Transverse colon (tissue), 4 donors: ENCODE measurements at places on chromosomes 7 and 10.

DNA sequence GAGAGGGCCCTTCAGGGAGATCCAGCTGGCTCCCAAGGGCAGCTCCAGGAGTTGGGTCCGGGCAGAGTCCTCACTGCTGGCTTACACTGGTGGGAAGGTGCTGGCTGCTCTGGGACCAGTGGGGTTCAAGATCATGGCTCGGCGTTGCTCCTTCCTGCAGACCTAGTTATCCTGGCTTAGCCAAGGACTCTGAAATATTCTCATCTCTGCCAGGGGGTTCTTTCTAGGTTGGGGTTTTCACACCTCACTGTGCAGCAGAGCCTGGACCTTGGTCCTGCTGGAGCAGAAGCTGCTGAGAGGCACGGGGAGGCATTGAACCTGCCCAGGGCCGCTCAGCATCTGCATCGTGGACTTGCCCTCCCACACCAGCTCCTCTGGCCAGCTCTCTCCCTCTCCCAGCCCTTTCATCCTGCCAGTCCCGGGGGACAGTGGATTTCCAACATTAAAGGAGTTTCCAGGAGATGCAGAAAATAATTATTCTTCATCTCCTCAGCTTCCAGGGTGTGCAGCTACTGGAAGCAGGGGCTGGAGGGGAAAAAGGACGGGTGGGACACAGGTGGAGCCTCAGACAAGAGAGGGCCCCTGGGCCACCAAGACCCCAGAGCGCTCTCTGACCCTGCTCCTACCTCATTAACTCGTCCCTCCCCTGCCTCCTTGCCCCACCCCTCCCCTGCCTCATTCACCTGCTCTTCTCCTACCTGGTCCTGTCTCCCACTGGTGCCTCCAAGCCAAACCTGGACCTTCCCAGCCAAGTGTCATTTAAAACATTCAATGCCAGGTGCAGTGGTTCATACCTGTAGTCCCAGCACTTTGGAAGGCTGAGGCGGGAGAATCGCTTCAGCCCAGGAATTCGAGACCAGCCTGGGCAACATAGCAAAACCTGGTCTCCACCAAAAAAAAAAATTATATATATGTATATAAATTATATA is 42.5 kb downstream of the JAKMIP3 start:
- DNase-seq: no peak

- no peak for DNase-seq
Measured at GRCh38 chr7:151735186-151735850, 141.6 kb downstream of the PRKAG2 start.

GRCh38 chr7:150668472-150668911 is 17.0 kb upstream of the GIMAP2 start:
- DNase-seq: no peak

DNA sequence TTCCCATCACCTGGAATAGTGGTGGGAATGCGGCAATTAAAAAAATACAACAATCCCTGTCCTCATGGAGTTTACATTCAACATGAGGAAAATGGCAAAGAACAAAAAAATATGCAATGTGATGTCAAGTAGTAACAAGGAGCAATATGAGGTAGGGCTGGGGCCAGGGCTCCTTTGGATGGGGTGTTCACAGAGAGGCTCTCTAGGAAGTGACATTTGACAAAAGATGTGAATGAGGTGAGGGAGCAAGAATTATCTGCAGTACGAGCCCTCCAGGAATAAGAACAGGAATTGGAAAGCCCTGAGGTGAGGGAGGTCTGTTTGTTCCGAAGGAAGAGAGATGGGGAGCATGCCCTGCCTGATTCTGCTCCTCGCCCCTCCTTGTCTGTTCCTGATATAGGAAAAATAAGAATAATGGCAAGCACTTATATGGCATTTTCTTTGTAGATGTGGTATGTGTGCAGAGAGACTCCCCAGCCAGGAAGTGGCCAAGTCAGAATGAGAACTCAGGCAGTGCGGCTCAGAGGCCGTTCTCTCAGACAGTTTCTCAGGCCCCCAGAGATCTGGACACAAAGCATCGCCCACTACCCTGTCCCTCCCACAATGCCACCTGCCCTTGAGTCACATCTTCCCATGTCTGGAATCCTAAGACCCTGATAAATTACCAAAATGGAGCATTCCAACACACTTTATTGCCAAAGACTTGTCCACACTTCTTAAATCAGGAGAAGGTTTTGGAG is 105.6 kb downstream of the APBB1IP start:
- no peak for DNase-seq

GRCh38 chr10:132305654-132306342 is 2.0 kb downstream of the STK32C start:
- no peak for DNase-seq

GRCh38 chr7:155191901-155192478 is 105.7 kb upstream of the INSIG1 start:
- no peak for DNase-seq

GRCh38 chr10:101839416-101840063 is 4.1 kb downstream of the KCNIP2 start:
- peak; percentile 68 for DNase-seq

DNA sequence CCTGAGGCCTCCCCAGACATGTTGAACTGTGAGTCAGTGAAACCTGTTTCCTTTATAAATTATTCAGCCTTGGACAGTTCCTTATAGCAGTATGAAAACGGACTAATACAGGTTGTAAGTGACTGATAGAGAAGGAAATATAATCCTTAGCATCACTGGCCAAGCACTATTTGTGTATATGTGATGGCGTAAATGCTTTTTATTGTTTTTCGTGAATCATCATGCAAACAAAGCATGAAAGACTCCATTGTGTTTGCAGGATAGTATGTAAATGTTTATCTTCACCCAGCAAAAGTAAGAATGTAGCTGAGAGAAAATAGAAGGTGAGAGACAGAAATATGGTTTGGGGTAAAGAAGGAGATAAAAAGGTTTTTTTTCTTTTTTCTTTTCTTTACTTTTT is 92.5 kb upstream of the LRGUK start:
- DNase-seq: no peak

GRCh38 chr10:86252079-86252478 is 114.5 kb downstream of the GRID1 start:
- DNase-seq: no peak

GRCh38 chr10:57247271-57247670 is 886.2 kb upstream of the ZWINT start:
- DNase-seq: no peak

DNA sequence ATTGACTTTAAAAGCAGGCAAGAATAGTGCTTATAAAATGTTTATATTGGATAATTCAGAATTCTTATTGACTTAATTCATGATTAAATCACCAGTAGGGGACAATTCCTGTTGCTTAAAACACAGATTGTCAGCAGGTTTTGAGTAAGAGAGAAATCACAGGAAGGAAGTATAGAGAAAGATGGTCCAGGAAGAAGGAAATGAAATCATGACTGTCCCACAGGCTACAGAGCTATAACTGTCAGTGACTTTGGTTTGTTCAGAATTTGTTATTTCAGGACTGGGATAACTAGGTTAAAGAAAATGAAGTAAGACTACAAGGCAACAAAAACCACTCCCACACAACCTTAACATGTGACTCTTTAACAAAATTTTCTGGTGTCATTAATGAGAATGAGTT is 6.8 kb downstream of the GNGT1 start:
- DNase-seq: no peak

DNA sequence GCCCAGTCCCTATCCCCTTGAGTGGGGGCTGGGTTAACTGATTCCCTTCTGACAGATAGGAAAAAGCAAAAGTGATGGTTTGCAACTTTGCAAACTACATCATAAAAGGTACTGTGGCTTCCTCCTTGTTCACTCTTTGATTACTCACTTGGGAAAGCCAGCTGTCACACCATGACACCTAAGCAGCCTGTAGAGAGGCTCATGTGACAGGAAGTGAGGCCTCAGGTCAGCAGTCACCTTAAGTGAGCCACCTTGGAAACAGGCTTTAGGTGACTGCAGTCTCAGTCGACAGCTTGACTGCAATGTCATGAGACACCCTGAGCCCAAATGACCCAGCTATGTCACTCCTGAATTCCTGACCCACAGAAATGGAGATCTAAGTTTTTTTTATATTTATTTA is 4.3 kb upstream of the CHCHD2 start:
- DNase-seq: no peak

GRCh38 chr10:98878418-98878817 is 357.2 kb downstream of the HPSE2 start:
- DNase-seq: no peak

GRCh38 chr10:78416031-78417011 is 382.7 kb downstream of the RPS24 start:
- DNase-seq: no peak

- DNase-seq: no peak
Measured at GRCh38 chr7:106777674-106778299, 87.3 kb upstream of the PIK3CG start.

DNA sequence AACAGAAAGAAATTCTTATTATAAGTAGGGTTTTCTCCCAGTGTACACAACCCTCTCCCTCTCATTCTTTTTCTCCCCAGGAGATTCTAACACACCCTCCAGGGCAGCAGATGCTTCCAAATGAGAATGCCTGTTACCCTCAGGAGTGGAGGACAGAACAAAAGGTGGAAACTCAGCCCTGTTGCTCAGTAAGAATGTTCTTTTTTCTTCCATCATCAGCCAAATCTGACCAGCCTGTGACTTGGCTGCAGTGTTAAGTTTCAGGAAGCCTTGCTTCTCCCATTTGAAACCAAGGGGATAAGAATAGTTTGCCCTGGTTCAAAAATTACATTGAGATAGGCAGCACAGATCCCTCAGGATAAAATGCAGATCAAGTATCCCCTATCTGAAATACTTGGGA is 77.5 kb upstream of the EEPD1 start:
- no peak for DNase-seq

GRCh38 chr10:34343764-34344163 is 471.3 kb downstream of the PARD3 start:
- no peak for DNase-seq

GRCh38 chr7:475951-476441 is 43.6 kb downstream of the PDGFA start:
- no peak for DNase-seq

DNA sequence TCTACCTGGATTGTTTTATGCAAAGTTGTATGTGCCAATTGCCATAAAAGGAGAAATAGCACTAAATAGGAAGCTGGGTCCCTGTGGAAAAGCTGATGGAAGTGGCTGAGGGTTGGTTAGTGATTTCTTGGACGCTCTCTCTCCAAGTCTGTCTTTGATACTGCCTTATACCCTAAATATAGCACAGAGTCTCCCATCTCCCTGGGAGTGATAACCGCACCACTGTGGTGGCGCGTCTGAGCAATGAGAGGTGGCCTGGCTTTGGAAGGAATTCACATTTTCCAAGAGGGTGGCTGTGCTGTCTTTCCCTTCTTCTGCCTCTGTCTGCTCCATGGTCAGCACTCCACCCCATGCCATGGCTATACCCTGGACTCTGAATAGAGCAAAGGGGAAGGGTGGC is 31.2 kb downstream of the STMP1 start:
- no peak for DNase-seq

DNA sequence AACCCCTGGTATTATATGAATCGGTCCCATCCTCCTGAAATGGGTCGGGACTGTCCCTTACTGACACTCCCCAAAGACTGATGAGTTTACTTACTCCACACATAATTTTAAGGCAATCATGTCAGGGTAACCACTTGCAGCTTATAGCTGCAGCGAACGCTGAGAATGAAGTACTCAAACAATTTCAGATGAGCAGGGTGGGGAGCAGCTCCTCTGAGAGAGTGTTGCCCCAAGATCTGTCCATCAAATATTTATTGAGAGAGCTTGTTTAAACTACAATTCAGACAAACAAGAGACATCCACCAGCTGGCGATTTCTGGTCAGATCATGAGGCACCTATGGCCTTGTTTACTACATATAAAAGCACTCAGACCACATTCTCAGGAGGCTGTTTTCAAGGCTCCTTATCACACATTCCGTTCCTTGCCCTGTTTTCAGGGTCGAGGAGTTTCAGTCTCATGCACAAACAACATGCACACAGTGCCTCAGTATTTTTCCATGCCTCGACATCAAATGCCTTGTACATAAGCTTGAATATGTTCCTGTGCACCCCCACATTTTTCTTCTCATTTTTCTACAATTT is 80.1 kb downstream of the THSD7A start:
- no peak for DNase-seq

DNA sequence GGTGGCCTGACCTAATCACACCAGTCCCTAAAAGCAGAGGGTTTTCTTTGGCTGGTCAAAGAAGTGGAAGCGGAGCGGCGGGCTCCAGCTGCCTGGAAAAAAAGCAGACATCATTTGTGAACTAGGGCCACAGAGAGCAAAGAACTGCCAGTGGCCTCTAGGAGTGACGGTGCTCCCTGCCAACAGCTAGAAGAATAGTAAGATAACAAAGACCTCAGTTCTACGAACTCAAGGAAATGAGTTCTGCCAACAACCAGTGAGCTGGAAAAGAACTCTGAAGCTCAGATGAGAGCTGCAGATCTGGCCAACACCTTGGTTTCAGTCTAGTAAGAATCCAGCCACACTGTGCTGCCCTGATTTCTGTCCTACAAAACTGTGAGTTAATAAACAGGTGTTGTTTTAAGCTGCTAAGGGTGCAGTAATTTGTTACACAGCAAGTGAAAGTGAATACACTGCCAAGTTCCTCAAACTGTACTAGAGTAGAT is 178.0 kb downstream of the SRPK2 start:
- DNase-seq: no peak

DNA sequence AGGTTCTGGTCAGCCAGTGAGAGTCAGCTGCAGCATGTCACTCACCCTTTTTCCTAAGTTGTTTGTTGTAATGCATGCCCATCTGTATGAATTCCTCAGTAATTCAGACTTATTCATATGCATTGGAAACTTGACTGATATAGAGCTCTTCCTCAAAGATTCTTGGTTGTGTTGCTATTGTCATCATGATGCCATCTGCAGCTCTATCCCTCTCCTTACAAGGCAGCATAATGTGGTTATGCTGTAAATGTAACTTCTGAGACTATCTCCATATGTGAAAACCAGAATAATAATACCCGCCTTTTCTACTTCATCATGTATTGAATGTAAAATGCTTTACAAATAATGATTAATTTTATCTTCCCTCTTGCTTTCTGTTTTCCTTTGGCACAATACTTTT is 252.6 kb upstream of the MTPN start:
- DNase-seq: no peak

- DNase-seq: no peak
Measured at GRCh38 chr7:42372479-42372878, 135.5 kb upstream of the GLI3 start.

DNA sequence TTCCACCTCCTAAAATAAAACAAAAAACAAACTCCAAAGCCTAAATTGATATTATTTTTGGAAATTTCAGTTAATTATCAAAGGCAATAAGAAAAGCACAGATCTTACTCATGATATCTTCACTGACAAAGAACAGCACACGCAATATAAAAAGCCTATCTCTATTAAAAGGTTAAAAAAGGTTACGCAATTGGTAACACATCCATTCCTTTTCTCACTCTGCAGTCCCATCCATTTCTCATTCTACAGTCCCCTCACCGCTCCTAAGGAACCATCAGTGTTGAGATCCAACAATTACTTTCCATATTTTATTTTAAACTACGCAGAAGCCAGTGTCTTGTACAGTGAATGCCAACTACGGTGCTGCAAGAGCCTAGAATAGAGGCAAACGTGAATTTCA is 1.3 kb downstream of the SEC61G start:
- no peak for DNase-seq

GRCh38 chr7:117134889-117135552 is 181.7 kb downstream of the ST7 start:
- no peak for DNase-seq
